SW 1271 (cell line): ENCODE measurements at places on chromosomes 3 and 15.

DNA sequence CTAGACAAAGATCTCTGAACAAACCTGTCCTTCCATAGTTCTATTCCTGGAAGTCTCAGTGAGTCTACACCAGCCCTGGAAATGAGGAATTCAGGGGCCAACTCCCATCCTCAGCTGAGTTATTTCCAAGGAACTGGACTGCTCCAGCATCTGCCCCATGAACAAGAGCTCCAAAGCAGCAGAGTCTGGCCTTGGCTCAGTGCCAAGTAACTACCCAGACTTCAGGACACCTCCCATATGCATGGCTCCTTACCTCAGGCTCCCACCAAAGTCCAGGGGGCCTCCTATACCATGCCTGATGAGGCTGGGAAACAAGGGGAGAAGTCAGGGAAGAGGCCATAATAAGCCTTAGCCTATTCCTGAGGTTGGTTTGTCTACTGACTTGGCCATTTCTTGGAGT is 45.0 kb downstream of the FAIM start:
- no peak for DNase-seq

DNA sequence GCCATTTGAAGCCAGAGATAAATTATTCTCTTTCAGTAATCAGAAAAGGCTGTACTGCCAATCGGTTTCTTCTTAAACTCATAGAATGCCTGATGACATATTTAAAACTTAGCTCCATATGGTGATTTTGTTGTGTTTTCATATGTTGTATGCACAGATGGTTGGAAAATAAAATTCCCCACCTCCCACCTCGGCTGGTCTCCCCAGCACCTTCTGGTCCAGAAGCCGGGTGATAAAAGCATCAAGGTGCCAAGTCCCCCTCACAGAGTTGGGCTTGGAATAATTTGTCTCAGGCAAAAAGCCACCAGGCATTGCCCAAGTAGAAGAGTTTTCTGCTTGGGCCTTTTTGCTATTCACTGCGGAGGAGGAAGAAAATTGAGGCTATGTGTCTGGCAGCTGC is 18.4 kb downstream of the LARS2 start:
- DNase-seq = no peak

- DNase-seq = no peak
Measured at GRCh38 chr3:52934630-52935530, 37.5 kb upstream of the STIMATE start.

GRCh38 chr3:187110156-187110555 is 29.1 kb downstream of the RPL39L start:
- no peak for DNase-seq

DNA sequence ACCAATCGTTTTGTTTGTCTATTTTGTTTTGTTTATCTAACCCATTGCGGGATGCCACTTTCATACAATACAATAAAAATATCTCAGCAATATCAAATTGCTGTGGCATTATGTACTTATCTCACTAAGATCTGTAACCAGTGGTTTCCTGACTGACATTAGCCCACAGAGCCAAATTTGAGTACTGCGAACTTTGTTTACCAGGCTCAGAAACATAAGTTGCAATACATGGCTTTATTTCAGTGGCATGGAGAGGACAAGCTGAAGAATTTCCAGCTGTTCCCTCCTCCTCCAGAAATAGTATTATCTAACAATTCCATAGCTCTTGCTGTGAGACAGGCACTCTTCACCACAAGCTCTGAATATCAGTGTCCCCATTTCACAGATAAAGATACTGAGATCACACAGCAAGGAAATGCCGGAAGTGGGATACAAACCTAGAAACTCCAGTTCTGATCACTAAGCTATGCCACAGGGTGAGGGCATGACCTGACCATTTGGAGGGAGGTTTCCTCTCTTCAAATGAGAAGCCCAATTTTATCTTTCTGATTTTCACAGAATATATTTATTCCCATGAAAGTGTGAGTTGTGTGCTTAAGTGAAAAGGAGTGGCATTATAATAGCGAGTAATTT is 469.9 kb upstream of the CBLB start:
- DNase-seq = no peak

DNA sequence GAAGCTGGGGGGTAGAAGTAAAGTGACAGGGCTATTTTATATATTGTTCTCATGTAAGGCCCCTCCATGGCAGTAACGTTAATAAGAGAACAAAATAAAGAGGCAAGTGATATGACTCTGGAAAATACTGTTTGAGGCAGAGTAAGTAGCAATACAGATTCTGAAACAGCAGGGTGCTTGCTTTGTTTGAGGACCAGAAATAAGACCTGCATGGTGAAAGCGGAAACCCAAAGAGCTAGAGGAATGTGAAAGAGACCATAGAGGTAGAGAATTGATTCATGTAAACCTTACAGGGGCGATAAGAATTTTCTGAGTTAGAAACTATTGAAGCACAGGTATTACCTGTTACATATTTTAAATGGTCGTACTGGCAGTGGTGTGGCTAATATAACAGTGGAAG is 1517.1 kb downstream of the SI start:
- no peak for DNase-seq

- no peak for DNase-seq
Measured at GRCh38 chr3:134598763-134599545, 51.9 kb downstream of the KY start.

GRCh38 chr3:40518848-40519247 is 5.9 kb upstream of the ZNF621 start:
- no peak for DNase-seq

GRCh38 chr3:150299201-150299600 is 108.9 kb upstream of the TSC22D2 start:
- no peak for DNase-seq

DNA sequence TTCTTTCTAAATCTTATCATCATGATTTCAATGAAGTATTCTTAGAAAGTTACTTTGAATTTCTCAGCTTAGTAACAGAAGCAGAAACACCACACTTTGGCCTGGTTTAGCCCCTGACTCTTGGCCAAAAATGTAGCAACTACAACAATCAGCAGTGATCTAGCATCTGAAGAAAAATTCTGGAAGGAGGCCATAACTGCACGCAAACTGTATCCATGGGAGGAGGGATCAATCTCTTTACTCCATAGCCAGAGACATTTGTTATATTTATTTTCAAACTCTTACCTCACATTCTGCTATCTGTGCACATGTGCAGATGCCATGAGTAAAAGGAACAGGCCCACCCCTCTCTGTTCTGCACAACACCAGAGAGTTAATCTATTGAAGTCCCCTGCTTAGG is 251.0 kb upstream of the P2RY1 start:
- DNase-seq = no peak

- no peak for DNase-seq
Measured at GRCh38 chr3:183149915-183150750, 12.4 kb downstream of the LAMP3 start.

DNA sequence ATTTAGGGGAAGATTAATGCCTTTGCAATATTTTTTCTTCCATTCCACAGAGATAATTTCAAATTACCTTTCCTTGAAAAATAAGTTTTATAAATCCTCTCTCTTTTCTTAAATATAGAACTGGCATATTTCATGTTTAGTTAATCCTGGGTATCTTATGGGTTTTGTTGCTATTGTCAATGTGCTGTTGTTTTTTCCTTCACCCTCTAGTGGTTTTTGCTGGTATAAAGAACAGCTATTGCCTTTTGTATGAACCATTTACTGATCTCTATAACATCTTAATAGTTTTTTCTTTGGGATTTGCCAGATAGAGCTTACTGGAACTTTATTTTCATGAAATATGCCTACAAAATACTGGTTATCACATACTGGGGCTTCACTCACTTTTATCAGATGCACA is 359.6 kb upstream of the DPPA4 start:
- no peak for DNase-seq

- DNase-seq = no peak
Measured at GRCh38 chr15:53218666-53219580, 428.8 kb upstream of the ONECUT1 start.

DNA sequence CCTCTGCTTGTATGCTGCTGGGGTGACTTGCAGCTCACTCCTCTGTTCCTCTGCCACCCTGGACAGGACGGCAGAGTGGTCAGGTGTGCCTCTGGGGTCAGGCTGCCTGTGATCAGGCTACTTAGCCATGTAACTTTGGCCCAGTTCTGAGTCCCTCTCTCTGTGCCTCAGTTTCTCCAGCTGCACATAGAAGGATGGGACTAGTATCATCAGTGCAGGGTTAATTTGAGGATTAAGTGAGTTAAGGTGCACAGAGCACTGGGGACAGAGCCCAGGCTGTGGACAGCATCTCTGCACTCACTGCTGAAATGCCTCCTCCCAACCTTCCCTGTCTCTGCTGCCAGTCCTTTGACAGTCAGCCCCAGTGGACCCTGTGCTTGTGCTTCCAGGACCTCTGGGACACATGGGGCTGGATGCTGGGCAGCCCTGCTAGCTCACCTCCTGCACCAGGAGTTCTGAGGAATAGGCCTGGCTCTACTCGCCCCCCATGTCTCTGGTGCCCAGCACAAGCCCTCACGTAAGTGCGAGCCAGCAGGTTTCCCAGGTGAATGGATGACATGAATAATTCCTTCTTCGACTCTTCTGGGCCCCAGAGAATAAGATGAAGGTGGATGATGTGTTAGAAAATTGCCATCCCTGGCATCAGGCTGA is 19.3 kb upstream of the PRR23E start:
- no peak for DNase-seq

DNA sequence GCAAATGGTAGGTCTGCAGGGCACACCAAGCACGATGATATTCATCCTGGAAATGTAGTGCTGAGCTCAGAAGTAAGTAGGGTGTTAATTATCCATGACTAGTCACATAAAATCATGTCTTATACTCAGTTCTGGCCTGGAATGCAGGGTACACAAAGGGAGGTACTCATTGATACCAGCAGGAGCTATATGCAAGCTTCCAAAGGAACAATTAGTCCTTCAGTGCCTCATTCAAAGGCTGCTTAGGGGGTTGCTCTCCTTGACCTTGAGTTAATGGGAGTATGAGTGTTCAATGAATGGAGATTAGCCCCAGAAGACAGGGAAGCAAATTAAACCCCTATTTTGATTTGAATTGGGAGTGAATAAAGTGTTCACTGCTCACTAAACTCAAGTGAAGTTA is 38.3 kb downstream of the CNTN6 start:
- no peak for DNase-seq

DNA sequence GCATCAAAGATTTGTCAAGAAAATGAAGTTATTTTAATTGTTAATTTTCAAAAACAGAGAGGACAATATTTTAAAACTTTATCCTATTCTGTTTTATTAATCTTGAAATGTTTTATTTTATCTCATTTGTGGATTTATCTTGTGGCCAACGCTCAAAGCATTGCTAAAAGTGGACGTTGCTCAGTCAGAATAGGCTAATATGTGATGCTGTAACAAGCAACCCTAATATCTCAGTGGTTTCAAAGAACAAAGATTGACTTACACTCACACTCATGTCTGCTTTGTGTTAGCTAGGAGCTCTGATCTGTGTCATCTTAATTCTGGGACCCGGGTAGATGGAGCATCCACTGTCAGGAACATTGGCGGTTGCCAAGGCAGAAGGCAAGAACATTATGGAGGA is 86.0 kb upstream of the PLCL2 start:
- no peak for DNase-seq

GRCh38 chr3:190534986-190535385 is 21.1 kb downstream of the IL1RAP start:
- DNase-seq = no peak
